ENCODE measurements at places on chromosomes 3 and 15. TPM values are rescaled to one million over a fixed set of nuclear protein-coding genes. Genes with fewer than 3 reads are reported as not detected.

Gene P2RY14
- polyA plus RNA-seq, result 0.11 TPM

Gene GOLGA8N
- 0.28 TPM for polyA plus RNA-seq

Gene NR1I2
- polyA plus RNA-seq, result not detected

Gene FES
- polyA plus RNA-seq, result not detected

Gene COLQ
- 0.26 TPM for polyA plus RNA-seq

GRCh38 chr3:131705558-131706051, 202.8 kb upstream of the MRPL3 start:
- DNase-seq, result no peak

GRCh38 chr3:76917436-76917835, 122.5 kb upstream of the ROBO2 start:
- DNase-seq, result no peak

GRCh38 chr3:152511904-152512303, 243.2 kb downstream of the MBNL1 start:
- DNase-seq, result no peak

DNA sequence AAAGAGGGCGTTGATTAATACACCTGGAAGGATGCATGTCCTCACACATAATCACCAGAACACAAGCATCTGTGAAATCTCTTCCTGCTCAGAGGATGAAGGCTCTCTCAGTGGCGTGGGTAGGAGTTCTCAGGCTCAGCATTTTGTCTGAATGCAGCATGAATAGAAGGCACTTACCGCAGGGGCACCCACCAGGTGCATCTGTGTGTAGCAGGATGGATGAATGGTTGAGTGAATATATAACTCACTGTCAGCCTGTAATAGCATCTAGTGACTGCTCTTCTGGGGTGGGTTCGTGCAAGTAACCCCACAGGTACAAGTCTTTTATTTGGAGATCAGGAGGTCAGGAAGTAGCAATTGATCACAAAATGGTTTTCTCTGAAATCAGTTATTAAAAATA, 143.0 kb downstream of the SQOR start:
- DNase-seq, result no peak

DNA sequence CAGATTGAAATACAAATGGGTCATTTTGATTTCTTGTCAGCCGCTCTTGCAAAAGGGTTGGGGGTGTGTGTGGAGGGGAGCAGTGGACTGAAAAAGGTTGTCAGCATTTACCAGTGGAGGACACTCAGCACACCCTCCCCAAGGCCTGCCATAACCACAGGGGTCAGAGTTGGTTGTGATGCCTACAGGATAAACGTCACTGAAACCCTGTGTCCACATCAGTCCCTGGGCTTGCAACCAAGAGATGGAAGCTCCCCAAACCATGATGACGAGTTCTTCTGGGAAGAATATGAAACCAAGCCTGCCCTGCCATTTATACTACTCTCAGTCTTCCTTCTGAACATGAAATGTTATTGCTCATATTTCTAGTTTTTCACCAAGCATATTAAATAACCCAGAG, 54.0 kb upstream of the UMPS start:
- no peak for DNase-seq

- DNase-seq, result no peak
Observed at GRCh38 chr3:178350763-178351162, 185.5 kb upstream of the KCNMB2 start.

- DNase-seq, result no peak
Observed at GRCh38 chr3:107387555-107387954, 10.3 kb downstream of the CCDC54 start.

DNA sequence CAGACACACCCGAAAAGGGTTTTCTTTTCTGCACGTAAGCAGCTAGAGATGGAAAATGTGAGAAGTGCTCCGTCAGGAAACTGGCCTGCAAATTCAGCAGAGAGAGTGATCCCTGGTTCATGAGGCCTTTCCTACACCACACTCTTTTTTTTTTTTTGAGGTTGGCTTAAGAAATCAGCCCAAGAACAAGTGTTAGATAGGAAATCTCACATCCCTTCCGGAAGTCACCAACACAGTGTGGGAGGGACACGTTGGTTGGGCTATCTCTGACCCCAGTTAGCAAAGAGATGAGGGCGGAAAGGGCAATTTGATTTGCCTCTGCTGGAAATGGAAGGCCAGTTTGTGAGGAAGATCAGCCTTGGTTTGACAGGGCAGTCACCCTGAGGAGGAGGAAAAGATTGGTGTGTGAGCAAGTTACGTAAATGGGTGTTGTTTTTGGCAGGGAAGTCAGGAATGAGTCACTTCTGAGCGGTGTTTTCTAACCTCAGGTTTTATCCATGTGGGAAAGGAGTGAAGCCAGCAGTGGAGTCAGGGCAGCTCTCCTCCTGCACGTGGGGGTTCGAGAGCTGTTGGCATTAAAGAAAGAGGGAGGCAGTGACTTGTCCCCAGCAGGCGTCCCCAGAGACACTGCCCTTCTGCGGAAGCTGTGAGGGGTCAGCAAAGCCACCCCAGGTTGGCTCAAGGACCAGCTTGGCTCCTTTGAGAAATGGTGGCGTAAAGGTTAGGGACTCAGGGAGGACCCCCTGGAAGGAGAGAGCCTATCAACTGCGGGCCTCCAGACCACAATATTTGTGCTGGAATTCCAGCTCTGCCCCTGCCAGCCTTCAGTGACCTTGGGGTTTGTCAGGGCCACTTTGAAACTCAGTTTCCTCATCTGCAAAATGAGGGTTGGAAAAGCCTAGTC, 237.6 kb upstream of the BHLHE40 start:
- no peak for DNase-seq

DNA sequence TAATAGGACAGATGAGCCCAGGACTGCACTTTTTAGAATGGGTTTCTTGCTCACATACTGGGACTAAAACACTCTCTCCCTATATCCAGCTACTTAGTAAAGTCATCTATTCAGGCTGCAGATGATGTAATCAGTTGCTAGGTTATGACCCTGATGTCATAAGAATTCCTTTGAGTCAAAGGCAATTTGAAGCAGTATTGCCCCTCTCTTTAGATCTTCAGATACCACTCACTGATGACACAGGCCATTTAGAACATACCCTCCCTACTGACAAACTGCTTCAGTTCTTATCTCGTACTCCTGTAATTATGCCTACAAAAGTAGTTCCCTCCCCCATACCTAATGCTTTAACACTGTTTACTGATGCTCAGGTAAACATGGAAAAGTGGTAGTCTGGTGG, 450.1 kb upstream of the RASGRP1 start:
- no peak for DNase-seq

DNA sequence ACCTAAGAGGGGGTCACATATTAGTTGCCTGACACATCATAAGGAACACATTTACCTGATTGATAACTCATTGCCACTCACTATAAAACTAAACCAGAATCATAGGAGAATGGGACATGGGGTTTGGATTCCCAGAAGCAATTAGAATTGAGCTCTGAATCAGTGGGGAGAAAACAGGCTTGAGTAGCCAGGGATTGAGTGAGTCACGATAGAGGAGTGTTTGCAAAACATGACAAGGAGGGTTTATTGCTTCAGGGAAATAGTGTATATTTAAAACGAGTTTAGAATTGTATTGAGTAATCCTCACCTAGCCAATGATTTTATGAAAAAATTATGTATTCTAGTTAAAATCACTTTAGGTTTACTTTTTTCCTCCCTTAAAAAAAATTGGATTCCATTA, 101.1 kb upstream of the THRB start:
- DNase-seq, result no peak

DNA sequence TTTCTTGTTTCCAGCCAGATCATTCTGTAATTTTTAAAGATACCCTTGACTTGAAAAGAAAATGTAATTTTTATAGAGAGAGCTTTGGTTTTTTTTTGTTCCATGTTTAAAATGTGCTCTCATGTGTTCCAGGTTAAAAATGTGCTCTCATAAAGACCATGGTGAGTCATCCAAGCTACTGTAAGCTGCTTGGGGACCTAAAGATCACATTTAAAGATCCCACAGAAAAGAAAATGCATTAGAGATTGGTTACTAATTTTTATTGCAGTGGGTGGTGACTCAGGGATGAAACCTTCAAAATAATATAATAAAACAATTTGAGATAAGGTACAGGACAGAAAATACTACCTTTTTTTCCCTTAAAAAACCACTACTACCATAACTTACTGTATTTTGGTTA, 11.0 kb downstream of the TCF12 start:
- no peak for DNase-seq
